Keratinocyte (primary cell): ENCODE measurements at places on chromosomes 7 and 10.

GRCh38 chr10:127579640-127580039, 30.5 kb downstream of the NPS start:
- DNase-seq: no peak

DNA sequence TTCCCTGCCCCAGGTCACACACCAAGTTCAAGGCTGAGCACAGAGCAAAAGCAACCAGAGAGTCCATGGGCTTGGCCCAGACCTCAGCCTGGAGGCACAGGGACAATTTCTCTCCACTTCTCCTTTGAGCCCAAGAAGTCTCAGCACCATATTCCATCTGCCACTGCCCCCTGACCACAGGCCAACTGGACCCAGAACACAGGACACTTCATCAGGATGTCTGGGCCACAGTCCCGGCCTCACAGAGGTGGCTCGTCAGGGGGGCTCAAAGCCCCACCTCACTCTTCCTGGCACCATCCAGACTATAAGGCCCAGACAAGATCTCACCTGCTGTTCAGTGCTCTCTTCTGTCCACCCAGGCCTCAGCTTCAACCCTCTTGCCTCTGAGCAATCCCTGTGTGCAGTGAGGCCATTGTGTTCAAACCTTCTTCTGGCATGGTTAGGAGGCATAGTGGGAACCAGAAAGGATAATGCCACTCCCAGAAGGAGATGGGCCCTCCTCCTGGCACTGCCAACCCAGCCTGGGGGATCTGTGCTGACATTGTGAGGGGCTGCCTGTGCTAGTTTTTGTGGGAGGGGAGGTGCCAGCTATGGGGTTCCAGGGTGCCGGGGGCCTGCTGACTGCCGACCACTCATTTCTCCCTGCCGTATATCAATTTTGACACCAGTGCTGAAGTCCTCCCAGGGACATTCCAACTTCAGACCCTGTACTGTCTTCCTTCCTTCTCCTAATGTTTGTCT, 49.7 kb upstream of the ANTXRL start:
- no peak for DNase-seq

DNA sequence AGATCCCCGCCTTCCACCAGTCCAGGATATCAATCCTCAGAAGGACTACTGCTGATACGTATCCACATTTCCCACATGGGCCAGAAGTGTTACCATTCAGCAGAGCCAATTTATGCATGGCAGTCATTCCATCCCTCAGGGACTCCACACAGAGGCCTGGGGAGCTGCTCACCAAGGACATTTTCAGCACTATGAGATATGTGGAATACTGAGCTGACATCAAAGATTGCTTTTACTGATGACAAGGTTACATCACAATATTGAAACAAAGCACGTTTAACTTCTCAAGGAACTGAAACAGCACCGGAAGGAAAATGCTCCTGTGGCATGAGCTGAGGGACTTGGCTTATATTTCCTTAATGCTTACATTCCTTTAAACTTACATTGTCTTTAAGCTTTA, 335.1 kb downstream of the BMPER start:
- DNase-seq: no peak

GRCh38 chr10:71457908-71458307, 61.2 kb downstream of the CDH23 start:
- DNase-seq: no peak

DNA sequence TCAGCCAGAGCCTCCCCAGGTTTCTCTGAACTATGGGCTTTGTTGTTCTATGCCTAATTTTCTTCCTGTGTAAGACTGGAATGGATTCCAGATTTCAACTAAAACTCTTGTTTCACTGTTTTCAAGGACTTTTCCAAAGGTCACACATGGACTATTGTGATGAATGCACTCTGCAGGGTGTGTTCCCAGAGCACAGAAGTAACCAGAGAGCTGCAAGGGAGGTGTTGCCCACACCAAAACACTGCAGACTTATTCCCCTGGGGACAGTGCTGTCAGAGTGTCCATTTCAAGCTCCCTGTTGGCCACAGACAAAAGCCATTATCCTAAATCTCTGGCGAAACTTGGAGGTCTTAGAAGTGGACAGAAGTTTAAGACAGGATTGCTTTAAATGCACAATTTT, 231.6 kb downstream of the TRIL start:
- no peak for DNase-seq

- DNase-seq: peak; percentile 4
Observed at GRCh38 chr7:74544706-74545469, 91.2 kb downstream of the GTF2IRD1 start.

DNA sequence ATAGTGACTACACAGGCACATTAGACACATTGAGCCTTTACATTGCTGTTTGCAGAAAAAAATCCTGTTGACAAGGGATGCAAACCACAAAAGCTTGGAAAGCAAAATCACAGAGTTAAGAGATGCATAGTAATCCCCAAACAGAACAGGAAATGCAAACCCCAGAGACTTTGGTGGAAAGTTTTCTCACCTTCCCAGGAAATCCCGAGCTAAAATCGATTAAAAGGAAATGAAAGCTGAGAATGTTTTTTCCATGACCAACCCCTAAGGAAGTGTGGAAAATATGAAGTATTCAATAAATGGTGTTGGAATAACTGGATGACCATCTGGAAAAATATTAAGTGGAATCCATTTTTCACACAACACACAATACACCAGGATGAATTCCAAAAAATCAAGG, 598.7 kb downstream of the GRID1 start:
- DNase-seq: no peak
